GM12878 (cell line): ENCODE measurements at places on chromosomes 3 and 15. TPM values are rescaled to one million over a fixed set of nuclear protein-coding genes. Genes with fewer than 3 reads are reported as not detected.

DNA sequence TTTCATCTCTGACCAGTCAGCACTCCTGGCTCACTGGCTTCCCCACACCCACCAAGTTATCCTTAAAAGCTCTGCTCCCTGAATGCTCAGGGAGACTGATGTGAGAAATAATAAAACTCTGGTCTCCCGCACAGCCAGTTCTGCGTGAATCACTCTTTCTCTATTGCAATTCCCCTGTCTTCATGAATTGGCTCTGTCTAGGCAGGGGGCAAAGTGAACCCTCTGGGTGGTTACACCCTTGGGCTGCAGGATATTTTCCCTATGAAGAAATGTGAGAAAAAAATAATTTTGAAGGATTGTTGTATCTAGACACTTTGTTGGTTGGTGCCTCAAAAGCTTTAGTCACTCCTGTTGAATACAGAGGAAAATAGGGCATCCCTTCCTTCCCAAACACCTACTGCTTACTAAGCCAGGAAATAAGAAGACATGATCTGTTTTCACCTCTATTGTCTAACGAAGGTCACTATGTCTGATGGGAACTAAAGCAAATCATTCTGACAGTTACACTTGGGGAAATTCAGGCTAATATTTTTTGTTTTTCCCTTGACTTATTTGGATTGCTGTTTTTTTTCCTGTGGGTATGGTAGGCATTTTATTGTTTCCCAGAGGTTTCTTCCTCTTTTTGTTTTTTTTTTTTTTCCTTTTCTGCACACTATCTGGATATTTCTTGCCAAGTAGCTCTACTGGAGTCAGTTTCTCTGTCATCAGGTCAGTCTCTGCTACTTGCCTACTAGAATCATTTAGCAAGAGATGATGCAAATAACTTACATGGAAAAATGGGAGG, 15.3 kb upstream of the TNFSF10 start:
- H3K27me3 ChIP-seq = no peaks in the 10 kb centered on the region
- no peak for DNase-seq
- no peaks in the 10 kb centered on the region for H3K36me3 ChIP-seq
- H3K27ac ChIP-seq = no peak overlapping the region
- H3K4me1 ChIP-seq = no peaks in the 10 kb centered on the region

DNA sequence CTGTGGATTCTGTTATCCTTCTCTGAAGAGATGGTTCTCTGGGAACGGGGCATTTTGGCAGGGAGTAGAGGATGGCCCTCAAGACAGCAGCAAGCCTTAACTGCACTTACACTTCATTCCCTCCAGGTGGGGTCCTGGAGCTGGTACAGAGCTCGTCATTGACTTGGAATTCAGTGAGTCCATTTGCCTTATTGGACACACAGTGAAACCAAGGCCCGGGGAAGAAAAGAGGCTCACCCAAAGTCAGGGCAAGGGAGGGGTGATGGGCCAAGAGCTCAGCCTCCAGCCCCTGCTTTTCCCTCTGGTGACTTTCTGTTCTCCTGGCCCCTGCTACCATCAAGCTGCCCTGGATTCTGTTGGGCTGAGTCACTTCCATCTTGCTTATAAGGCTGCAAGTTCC, 125.6 kb downstream of the ETFA start:
- DNase-seq = no peak
- peaks cover 18% of the 10 kb centered on the region for H3K4me1 ChIP-seq
- no peaks in the 10 kb centered on the region for H3K36me3 ChIP-seq
- peaks cover 1% of the 10 kb centered on the region; the same call in 1 of the 2 replicates for H3K27me3 ChIP-seq

GRCh38 chr15:101348015-101348414, 53.0 kb upstream of the SNRPA1 start:
- no peaks in the 10 kb centered on the region for H3K36me3 ChIP-seq
- H3K4me1 ChIP-seq = no peaks in the 10 kb centered on the region
- no peak overlapping the region for H3K27ac ChIP-seq
- H3K27me3 ChIP-seq = no peaks in the 10 kb centered on the region

DNA sequence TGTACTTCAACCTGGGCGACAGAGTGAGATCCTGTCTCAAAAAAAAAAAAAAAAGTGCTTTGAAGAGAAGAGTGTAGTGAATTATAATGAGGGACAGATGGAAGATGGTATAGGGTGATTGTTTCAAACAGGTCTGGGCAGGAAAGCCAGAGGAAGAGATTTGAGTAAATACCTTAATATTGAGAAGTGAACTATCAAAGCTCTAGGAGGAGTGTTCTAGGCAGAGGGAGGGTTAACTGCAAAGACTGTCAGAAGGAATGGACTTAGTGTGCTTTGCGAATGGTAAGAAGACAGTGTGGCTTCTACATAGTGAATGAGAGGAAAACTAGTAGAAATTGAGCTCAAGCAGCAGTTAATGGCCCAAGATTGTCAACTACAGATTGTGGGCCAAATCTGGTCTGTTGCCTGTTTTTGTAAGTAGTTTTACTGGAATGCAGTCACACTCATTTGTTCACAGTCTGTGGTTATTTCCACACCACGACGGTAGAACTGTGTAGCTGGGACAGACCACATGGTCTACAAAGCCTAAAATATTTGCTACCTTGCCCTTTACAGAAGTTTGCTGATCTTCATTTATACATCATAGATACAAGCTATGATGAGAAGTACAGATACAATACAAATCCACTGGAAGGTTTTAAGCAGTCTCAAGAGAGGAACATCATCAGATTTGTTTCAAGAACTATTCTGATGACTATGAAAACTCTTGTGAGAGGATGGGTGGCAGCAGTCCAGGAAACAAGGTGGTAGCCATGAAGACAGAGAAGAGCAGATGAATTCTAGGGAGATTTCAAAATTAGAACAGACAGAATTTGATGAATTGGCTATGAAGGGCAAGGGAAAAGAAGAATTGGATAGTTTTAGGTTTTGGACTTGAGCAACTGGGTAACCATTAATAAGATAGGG, 16.5 kb upstream of the USP50 start:
- no peaks in the 10 kb centered on the region for H3K27me3 ChIP-seq
- H3K4me1 ChIP-seq = peaks cover 5% of the 10 kb centered on the region; the same call in 1 of the 2 replicates
- H3K36me3 ChIP-seq = no peaks in the 10 kb centered on the region; the same call in 1 of the 2 replicates
- no peak overlapping the region for H3K27ac ChIP-seq
- H3K4me3 ChIP-seq = no peak overlapping the region

DNA sequence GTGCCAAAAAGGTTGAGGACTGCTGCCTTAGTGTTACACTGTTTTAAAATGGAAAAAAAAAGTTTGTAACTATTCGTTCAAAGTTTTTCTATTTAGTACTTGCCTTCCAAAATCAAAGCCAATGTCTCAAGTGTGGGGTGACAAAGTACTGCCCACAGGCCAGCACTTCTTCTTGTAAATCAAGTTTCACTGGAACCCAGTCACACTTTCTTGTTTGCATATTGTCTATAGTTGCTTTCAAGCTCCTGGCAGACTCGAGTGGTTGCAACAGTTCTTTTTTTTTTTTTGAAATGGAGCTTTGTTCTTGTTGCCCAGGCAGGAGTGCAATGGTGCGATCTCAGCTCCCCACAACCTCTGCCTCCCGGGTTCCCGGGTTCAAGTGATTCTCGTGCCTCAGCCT, 75.3 kb upstream of the RPL35A start:
- H3K27ac ChIP-seq = no peak overlapping the region
- H3K36me3 ChIP-seq = peaks cover 3% of the 10 kb centered on the region
- no peak overlapping the region for H3K4me3 ChIP-seq
- H3K4me1 ChIP-seq = no peaks in the 10 kb centered on the region
- no peak for DNase-seq
- H3K27me3 ChIP-seq = no peaks in the 10 kb centered on the region

DNA sequence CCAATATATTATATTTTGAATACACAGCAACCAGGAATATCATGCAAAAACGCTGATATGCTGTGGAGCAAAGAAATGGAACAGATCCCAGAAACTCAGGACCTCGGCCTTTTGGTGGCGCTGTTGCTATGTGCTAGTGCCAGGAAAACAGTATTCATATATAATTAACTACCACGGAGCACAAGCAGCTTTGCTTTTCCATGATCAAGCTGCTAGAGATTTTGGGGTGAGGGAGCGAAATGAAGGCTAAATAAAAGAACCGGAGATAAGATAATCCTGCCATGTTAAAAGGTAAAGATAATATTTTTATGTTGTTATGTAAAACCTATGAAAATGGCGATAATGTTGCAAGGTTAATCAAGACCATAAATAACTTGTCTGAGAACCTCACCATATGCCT, 157.7 kb upstream of the FAM3D start:
- H3K27me3 ChIP-seq = no peaks in the 10 kb centered on the region
- no peaks in the 10 kb centered on the region for H3K4me1 ChIP-seq
- H3K27ac ChIP-seq = no peak overlapping the region

GRCh38 chr3:130971208-130971607, 55.4 kb downstream of the ASTE1 start:
- H3K4me3 ChIP-seq = no peak overlapping the region
- DNase-seq = no peak
- H3K36me3 ChIP-seq = peaks cover 11% of the 10 kb centered on the region
- H3K4me1 ChIP-seq = no peaks in the 10 kb centered on the region

DNA sequence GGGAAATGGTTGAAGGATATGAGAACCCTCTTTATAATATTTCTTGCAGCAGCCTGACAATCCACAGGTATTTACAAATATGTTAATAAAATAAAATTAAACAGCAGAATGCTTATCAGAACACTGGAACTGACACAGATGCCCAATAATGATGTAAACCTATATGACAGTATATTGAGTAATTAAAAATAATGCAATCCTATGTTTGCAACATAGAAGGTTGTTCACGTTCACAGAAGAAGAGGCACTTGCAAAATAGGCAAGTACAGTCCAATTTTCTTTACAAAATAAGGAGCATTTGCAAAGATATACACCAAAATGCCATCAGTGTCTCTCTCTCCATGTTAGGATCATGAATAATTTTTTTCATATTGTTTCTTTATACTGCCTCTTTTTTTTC, 397.0 kb upstream of the WNT5A start:
- no peak overlapping the region for H3K4me3 ChIP-seq
- no peaks in the 10 kb centered on the region for H3K27me3 ChIP-seq
- no peak overlapping the region for H3K27ac ChIP-seq

DNA sequence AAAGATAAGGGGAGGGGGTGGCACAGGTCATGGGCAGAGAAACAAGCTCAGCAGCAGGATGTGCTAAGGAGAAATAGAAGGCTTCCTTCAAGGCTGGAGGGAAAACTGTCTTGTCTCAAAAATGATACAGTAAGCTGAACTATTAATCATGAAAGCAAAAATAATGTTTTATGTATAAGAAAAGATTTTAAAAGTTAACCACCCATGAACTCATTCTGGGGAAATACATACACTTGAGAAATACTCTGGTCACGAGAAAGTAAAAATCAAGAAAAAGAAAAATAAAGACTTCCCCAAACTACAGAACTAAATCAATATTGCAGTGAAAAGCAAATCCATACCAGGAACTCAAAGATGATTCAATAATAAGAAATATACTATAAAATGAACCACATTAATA, 80.7 kb downstream of the KLF13 start:
- no peak overlapping the region for H3K4me3 ChIP-seq
- no peaks in the 10 kb centered on the region for H3K4me1 ChIP-seq
- no peaks in the 10 kb centered on the region for H3K36me3 ChIP-seq
- H3K27me3 ChIP-seq = no peaks in the 10 kb centered on the region
- DNase-seq = no peak

The SH3GL3 gene
- total RNA-seq = not detected in 2 replicates

The VPS33B gene
- total RNA-seq = 19.8 and 20.0 TPM in 2 replicates

The LMOD3 gene
- 0.08 TPM in 1 of 2 replicates, not detected in the other for total RNA-seq

The MEX3B gene
- 0.72 and 0.90 TPM in 2 replicates for total RNA-seq
